ENCODE measurements at places on chromosomes 6 and 20.

- no peak for DNase-seq
Observed at GRCh38 chr6:41801380-41801779, 13.9 kb downstream of the TOMM6 start.

- no peak for DNase-seq
Observed at GRCh38 chr6:80872199-80872950, 765.9 kb downstream of the BCKDHB start.

- DNase-seq: no peak
Observed at GRCh38 chr20:62550087-62550632, 74.4 kb upstream of the GATA5 start.

DNA sequence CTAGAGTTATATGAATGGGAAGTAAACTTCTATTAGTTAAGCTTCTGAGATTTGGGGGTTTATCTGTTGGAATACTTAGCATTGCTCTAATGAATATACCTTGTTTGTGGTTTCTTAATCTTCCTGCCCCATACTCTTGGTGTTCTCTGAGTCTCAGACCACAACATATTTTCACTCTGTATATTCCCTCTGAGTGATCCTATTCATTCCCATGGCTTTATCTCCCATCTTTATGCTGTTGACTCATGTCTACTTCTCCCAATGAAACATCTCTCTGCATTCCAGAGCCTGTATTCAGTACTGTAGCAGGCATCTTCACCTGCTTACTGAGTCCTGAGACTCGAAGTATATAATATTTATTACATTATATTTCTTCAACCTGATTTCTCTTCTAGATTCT lies 283.7 kb upstream of the MAP3K7 start:
- no peak for DNase-seq

GRCh38 chr20:63116412-63117106 lies 99.4 kb downstream of the YTHDF1 start:
- no peak for DNase-seq

Measured in hematopoietic multipotent progenitor cell treated with erythropoietin and hydrocortisone succinate and interleukin-3 and kit ligand, for 17 days (in vitro differentiated cells).